Activated CD4-positive, alpha-beta T cell treated with anti-CD3 and anti-CD28 coated beads, Interleukin-2, amount 50 U/mL, for 1 hour (primary cell): ENCODE measurements at places on chromosomes 7 and 10.

DNA sequence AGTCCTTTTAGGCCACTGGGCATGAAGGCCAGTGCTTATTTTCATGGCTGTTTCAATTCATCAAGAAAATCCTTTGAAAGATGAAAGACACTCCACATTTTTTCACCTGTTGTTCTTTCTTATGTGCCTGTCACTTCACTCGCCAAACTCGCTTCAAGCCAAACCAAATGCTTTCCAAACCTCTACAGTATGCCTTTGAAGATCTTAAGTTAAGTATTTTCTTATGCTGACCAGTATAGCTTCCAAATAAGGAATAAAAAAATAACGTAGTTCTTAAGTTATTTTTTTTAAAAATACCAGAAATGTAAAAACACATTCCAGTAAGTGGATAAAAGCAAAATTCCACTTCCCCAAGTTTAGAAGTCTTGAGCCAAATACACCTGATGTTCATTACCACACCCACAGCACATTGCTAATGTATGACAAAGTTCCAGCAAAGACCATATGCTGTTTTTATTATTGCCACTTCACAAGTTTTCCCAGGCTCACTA is 186.1 kb downstream of the MTERF1 start:
- no peak for DNase-seq

GRCh38 chr7:118731854-118732253 is 507.4 kb downstream of the ANKRD7 start:
- no peak for DNase-seq

DNA sequence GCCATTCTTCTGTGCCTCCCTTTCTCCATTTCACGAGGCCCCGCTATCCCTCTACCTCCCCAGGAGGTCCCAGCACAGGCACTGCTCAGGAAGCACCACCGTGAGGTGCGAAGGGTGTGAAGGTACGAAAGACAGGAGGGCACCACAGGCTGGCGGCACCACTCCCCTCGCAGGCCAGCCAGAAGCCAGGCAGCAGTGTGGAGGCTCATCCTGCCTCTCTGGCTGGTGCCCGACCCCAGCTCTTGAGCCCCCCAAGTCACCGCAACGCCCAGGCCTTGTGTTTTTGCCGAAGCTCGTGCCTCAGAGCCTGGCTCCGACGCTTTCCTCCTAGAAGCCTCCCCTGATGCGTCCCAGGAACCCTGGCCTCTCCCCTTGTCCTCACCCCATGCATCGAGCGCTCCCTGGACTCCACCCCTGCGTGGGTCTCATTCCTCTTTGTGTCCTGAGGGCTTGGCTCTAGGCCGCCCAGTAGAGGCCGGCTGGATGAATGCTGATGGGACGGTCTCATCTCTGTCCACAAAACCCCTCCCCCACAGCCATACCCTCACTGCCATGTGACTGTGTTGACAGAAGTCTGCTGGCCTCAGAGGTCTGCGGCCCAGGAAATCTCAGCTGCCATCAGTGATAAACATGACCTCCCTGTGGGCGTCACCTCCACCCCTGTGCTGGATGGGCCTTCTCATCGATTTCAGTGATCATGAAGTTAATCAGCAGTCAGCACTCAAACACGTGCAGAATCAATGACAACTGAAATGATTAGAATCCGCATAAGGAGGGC is 19.3 kb downstream of the BRI3 start:
- DNase-seq: no peak

DNA sequence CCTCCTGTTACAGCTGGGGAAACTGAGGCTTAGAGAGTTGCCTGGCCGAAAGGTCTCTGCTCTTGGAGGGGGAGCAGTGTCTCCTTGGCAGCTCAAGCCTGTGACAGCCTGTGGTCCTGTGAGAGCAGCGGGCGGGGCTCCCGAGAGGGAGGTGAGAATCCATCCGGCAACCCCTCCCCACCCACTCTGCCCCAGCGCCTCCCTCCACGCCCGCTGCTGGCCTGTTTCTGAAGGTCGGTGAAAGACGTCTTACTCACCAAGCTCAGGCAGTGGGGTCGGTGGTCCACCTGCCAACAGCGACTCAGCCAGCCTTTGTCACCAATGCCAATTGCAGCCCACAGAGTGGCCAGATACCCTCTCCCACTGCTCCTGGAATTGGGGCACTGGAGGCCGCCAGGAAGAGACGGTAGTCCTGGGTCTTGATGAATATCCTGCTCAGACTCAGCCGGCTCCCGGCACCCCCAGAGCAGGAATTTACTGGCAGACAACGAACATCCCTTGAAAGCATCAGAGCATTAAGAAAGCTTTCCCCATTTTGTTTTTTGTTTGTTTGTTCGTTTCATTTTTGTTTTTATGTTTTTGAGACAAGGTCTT is 7.4 kb upstream of the TTYH3 start:
- no peak for DNase-seq

- no peak for DNase-seq
Observed at GRCh38 chr10:1408651-1409367, 328.5 kb downstream of the ADARB2 start.

DNA sequence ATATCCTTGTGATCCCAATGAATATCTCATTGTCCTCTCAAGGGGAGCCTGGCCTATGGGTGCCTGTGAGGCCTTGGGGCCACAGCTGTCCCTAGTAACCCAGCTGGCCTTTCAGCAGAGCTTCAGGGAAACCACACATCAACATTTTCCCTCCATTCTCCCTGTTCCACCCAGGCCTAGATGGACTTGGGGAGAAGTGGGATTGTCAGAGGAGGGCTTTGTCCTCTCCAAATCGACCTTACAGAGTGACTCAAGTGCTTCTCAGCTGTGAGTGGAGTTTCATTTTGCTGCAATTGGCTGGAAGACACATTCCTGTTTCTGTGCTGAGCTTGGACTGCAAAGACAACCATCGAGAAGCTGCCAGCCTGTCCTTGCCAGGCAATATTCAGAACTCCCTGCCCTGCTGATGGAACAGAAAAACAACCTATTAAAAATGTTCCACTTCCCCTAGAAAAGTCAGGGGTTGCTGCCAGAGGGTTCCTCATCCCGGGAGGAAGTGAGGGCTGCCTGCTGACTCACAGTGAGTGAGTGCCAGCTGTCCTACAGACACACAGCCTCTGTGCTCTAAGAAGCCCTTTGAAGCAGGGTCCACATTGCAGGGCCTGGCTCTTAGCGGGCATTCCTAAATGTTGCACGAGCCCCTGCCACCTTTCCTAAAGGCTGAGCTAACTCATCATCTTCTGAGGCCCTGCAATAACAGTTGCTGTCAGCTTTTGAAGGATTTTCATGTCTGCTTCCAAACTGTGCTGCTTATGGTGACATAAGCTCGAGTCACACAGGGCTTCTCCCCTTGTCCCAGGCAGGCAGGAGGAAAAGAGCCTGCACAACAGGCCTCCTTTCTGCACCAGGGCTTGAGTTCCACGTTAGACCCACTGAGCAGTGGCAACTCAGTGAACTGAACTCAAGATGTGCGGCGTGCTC is 20.5 kb downstream of the STRA8 start:
- no peak for DNase-seq

- no peak for DNase-seq
Observed at GRCh38 chr10:5445006-5445405, 32.6 kb downstream of the NET1 start.

DNA sequence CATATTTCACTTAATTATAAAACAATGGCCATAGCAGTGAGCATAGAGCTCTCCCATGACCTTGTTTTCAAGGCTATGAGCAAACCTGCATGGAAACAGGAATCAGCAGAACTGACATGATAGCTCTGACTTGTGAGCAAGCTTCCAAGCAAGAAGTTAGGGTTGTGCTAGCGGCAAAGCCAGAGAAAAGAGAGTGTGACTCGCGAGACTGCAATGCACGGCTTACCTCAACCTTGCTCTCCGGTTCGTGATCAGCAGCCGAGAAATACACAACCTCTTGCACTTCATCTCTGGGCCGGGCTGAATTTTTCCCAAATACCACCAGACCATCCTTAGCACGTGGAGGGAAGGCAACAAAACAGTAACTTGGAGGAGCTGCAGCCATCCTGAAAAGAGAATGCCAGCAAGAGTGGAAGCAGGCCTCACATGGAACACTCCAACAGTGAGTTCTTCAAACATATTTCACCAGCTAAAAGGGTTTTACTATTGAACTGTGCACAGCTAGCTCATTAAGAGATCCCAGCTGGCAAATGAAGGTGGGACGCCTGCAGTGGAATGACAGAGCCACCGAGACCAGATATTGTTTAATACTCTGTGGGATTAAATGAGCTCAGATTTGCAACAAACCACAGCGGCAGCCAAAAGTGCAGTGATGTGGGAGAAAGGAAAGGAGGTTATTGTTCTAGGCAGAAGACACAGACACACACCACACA is 20.8 kb downstream of the SCRN1 start:
- DNase-seq: no peak

DNA sequence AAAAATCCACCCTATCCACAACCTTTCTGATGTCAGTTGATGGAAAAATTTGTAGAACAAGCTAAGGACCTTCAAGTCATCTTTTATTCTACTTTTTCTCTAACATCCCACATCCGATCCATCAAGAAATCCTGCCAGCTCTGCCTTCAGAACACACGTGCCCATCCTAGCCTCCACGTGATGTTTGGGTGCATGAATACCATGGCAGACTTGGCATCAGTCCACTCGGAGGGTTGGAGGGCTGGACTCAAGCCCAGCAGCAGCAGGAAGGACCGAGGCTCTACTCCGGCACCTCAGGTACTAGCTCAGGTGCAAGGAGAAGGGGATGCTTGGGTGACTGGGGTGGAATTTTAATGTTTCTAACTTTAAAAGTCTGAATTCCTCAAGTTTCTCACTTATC is 428.6 kb downstream of the DPP6 start:
- no peak for DNase-seq

DNA sequence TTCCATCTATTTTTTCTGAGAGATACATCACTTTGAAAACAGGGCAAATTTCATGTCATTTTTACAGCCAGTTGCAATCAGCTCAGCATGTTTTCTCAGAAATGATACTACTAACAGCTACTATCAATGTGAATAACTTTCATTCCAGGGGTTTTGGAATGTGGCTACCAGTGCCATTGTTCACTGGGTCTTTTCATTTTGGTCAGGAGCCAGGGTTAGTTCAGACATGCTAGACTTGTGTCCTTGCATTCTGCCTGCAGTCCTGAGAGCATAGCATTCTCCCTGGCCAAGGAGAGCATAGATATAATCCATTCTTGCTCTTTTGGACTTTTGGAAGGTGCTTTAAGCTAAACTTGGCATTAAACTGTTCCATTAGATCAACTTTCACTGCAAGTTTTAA is 160.9 kb upstream of the NEBL start:
- no peak for DNase-seq

DNA sequence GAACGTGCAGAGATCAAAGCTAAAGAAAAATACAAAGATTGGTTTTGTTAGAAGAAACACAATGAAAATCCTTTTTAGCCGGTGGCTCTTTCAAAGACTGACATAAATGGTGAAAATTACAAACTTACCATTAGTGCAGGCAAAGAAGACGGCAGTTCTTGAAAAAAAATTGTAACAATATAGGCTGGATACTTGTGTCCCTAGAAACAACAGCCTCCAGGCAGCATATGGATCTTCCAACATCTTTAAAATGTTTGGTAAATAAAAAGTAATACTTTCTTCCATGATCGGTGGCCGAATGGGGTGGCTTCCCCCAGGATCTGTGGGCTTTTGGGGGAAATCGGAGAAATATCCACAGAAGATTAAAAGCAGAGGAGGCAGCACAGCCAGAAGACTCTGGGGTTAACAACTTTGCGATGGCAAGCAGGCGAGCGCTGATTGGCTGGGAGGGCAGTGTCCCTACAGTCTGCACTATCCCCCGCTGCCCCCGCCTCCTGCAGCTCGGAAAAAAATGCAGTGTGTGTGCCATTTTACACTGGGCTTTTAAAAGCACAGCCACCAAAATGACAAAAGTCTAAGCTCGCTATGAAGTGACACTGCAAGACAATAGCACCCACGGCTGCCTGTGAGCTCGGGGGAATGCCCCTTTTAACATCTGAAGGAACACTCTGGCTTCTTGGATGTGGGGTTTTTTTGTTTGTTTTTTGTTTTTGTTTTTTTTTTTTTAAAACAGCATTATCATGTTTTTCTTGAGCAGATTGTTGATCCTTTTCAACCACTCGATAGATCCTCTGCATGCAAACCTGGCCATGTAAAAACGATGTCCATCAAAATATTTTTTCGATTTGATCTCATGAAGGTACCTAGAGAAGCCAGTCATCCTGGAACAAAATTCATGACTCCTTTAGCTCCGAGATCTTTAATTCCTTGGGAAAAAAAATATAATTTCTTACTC is 31.7 kb upstream of the EPC1 start:
- DNase-seq: peak; percentile 91

DNA sequence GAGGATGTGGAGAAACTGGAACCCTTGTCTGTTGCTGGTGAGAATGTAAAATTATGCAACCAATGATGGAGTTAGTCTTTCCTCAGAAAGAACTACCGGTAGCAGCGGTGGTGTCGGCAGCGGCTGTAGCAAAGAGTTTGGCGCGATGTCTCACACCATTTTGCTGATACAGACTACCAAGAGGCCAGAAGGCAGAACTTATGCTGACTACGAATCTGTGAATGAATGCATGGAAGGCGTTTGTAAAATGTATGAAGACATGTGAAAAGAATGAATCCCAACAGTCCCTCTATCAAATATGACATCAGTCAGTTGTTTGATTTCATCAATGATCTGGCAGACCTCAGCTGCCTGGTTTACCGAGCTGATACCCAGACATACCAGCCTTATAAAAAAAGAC is 10.6 kb downstream of the CLEC2L start:
- no peak for DNase-seq

DNA sequence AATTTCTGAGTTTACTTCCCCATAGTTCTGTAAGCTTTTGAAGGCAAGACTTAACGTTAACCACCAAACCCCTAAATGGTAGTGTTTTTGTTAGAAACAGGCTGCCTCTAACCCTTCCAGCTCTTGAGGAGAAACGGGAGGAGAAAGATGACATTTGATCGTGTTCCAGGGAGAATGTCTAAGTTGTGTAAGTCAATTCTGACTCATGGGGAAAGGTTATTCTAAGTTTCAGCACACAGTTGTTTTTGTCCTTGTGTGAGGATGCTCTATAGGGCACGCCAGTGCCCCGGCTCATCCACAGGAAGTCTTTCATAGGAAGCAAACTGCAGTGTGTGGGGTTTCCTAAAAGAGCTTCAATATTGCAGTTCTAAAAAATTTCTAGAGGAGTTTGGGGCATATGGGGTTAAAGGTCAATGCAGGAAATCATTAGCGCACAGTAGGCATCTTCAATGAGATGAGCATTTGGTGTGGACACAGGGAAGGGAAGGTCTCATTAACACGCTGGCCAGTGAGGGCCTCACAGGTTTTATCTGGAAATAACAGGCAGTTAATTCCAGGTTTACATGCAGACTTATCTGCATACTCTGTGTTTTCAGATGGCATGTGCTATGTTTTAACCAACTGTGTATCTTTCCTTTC is 638.2 kb upstream of the IGFBP3 start:
- DNase-seq: no peak

GRCh38 chr10:34092891-34093290 is 722.2 kb downstream of the PARD3 start:
- no peak for DNase-seq

DNA sequence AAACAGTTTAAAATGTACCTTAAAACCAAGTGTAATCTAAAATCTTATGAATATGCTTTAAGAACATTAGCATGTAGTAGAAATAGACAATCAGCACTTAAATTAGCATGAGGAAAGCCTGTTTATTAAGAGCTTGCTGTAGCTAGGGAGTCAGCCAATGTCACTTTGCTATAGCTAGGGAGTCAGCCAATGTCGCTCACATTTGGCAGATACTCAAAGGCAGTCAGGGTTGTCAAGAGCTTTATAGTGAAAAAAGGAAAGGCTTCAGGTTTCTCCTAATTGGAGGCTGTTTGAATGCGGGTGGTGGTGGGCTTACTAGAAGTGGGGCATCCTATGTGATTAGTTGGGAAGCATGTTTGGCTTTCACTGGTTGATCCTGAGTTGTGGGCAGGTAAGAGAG is 226.2 kb upstream of the DGKB start:
- no peak for DNase-seq
